ENCODE measurements at places on chromosomes 3 and 15.

GRCh38 chr15:52018244-52018643 lies 775 bp upstream of the MAPK6 start:
- DNase-seq = no peak

- peak; percentile 59 for DNase-seq
Observed at GRCh38 chr15:70589221-70589620, 174.1 kb downstream of the UACA start.

GRCh38 chr15:94524565-94524964 lies 293.2 kb downstream of the MCTP2 start:
- DNase-seq = no peak

GRCh38 chr3:133464573-133464972 lies 64.7 kb downstream of the BFSP2 start:
- no peak for DNase-seq

- DNase-seq = no peak
Observed at GRCh38 chr3:165462636-165463334, 266.6 kb upstream of the SLITRK3 start.

DNA sequence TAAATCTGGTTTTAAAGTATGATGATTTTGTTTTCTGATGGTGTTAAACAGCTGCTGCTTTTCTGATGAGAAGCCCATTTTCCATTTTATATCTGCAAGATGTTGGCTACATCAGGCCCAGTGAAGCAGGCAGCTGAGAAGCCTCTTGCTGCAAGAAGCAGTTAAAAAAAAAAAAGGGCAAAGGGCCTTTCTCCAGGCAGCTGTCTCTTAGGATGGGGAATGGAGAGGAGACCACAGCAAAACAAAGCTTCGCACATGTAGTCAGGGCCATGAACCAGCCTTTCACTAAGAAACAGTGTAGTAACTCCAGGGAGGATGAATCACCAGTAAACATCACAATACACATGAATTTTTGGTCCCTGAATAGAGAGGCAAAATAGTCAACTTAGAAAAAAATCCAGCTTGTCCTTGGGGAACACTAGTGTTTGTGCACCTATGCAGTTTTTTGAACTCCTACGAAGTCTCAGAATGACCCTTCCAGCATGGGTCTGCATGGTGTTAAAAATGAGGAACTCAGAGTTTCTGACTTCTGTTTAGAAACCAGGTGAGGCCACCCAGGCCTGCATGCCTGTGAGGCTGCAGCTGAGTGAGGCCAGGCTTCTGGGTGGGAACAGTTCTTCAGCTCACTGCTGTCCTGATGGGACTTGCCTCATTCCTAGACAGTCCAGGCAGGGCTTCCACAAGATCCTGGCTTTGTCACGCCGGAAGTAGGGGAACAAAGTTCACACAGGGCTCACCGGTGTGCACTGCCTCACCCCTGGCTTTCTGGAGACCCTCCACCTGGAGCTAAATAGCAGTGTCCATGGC lies 518.7 kb downstream of the MCTP2 start:
- DNase-seq = no peak

- no peak for DNase-seq
Observed at GRCh38 chr3:149120051-149120972, 9.1 kb upstream of the HPS3 start.

- no peak for DNase-seq
Observed at GRCh38 chr3:9862391-9863057, 17.5 kb downstream of the CIDEC start.

DNA sequence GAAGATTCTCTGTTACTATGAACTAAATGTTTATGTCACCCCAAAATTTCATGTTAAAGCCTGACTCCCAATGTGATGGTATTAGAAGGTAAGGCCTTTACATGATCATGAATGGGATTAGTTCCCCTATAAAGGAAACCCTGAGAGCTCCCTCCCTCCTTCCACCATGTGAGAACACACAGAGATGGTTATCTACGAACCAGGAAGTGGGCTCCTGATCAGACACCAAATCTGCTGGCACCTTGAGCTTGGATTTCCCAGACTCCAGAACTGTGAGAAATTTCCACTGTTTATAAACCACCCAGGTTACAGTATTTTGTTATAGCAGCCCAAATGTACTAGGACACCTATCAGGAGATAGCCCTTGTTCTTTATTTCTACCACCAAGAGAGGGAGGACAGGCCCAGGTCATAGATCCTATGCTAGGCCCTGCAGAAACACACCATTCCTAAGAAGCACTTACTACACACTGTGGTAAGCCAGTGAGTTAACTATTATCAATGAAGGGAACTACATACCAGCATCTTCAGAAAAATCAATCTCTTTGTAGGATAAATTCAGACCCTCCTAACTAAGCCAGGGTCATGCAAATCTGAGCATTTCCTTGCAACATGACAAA lies 59.0 kb downstream of the PRKAR2A start:
- DNase-seq = no peak

DNA sequence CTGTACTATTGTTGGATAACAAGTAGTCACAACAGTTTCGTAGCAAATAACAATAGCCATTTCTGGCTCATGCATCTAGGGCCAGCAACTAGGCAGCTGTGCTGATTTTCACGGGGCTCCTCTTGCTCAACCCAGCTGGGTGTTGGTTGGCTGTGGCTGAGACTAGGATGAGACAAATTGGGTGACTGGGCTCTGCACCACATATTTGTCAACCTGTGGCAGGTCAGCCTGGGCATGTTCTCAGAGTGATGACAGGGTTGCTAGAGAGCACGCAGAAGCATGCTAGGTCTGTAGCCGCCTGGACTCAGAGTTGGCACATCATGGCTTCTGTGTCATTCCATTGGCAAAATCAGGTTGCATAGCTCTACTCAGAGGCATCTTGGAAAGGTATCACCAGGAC lies 175.9 kb downstream of the OTOL1 start:
- DNase-seq = no peak

GRCh38 chr3:124467980-124468902 lies 262.0 kb upstream of the UMPS start:
- peak; percentile 72 for DNase-seq

DNA sequence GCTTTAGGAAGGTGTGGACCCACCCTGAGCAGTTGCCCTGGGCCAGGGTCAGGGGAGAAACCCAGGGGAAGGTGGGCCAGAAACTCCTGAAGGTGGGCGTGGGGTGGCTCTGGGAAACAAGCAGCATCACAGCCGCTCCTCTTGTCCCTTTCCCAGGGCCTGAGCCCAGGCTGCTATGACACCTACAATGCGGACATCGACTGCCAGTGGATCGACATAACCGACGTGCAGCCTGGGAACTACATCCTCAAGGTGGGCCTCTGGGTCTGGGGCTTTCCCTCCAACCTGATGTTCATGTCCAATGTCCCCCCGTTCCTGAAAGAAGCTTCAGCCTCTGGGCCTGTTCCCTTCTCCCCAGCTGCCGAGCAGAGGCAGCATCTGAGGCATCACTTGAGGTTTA lies 21.4 kb downstream of the LOXL1 start:
- no peak for DNase-seq

DNA sequence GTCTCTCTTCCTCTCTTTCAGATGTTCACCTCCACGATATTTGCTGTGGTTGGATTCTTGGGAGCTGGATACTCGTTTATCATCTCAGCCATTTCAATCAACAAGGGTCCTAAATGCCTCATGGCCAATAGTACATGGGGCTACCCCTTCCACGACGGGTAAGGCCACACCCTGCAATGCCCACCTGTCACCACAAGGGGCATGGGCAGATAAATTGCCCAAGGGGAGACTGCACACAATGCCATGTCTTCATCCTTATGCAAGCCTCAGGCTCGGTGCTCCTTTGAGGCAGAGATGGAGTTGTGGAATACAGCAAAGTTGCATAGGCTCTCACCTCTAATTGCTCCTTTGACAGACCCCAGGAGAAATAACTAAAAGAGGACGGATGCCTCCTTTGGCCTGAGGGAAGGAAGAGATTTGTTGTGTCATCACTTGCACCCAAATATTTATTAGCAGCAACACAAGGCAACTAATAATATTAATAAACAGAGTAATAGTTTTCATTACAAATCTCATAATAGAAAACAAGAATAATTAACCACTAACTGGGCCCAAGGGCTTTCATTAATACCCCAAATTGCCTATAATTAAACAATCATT lies 13.2 kb downstream of the TM4SF4 start:
- no peak for DNase-seq

DNA sequence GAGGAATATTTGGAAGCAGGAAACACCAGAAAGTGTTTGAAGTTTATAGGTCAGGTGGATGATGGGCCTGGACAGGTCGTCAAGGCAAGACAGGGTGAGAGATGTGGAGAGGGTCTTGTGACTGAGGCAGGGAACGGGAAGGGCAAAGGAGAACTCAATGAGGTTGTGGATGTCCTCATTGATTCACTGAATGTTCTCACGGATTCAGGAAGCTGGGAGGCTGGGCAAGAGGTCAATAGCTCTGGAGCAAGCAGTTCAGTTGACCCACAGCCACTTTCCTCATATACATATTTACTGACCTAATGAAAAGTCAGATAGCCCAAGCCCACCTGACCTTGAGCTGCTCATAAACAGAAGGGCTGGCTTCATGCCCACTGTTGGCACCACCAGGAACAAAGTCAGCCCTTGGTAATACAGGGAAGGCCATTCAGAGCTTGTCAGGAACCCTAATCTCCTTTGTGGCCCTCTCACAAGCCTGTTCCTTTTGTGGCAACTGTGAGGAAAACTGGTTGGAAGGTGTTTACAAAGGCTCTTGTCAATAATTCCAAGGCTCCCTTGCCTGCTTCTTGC lies 31.6 kb downstream of the ARRDC4 start:
- no peak for DNase-seq

DNA sequence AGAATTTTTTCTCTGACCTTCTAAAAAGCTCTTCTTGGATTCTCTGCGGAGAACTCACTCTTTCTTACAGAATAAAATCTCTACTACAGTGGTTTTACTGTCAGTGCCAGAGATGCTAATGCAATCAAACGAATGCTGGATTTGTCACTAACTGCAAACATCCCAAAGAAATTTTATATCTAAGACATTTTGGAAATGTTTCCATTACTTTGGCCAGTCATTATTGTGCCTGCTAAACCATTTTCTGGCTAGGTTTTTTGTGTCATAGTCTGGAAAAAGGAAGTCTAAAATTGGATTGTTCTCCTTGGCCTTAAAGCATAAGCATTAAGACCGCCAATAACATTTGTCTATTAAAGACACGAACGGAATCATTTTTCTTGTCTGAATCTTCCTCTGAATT lies 54.0 kb downstream of the PLOD2 start:
- no peak for DNase-seq

- no peak for DNase-seq
Observed at GRCh38 chr3:112908252-112908651, 61.6 kb upstream of the CD200R1L start.

- DNase-seq = no peak
Observed at GRCh38 chr15:54514601-54515000, 536.4 kb downstream of the UNC13C start.

- no peak for DNase-seq
Observed at GRCh38 chr15:95937128-95937528, 393.4 kb upstream of the NR2F2 start.

- DNase-seq = no peak
Observed at GRCh38 chr15:51888593-51889195, 59.2 kb downstream of the TMOD3 start.

- DNase-seq = no peak
Observed at GRCh38 chr3:43034200-43034599, 55.1 kb downstream of the GASK1A start.

DNA sequence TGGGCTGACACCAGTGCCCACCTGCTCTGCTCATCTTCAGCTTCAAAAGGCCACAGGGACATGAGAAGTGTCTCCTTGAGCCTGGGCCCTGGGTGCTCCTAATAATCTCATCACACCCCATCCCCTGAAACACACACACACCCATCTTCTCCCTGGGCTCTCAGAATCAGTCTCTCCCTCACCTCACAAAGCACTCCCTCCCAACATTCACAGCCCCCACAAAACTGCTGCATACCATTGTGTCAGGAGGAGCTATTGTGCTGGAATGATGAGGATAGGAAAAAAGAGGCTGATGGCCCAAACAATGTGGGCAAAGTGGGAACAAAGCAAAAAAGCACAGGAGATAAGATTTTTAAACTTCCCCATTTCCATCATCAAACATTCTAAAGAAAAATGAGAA lies 16.8 kb downstream of the FOXP1 start:
- DNase-seq = no peak

DNA sequence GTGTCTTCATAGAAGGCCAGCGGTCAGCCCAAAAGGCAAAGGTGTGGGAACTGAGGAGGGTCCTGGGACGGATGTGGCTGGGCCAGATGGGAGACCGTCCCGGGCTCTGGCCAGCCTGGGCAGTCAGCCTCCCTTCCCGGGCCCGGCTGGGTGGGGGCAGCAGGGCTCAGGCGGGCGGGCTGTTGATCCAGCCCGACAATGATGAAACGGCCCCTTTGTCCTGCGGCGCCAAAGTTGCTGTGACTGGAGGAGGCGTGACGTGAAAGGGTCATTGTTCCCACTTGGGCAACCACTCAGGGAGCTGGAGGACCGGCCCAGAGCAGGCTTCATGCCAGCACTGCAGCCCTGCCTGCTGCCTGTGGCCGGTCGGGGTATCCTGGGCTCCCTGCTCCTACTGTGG lies 16.5 kb downstream of the DUSP7 start:
- DNase-seq = no peak

DNA sequence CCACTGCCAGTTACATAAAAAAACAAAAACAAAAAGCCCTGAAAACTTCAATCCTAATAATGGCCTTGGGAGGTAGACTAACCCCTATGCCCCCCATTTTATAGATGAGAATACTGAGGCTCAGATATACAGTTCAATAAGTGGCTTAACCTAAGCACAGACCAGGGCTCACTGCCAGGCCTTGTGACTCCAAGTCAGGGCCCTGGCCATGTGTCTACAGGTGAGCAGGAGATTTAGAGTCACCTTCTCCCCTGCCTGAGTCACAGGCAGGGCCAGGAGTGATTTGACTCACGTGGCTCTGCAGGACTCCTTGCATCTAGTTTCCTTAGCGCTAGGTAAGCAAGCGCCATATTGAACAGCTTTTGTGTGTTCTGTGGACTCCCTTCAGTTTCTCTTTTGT lies 98.6 kb upstream of the ETV5 start:
- no peak for DNase-seq

GRCh38 chr3:158731938-158732855 lies at the start of gene RARRES1:
RARRES1 (minus strand) TSS chr3:158732457; CDS start chr3:158732415, 42 bp downstream.
- peak; percentile 85 for DNase-seq

GRCh38 chr3:37441689-37442088 lies 267.3 kb upstream of the LRRFIP2 start:
- no peak for DNase-seq

GRCh38 chr15:66025015-66025452 lies 155.7 kb downstream of the RAB11A start:
- DNase-seq = no peak

- no peak for DNase-seq
Observed at GRCh38 chr15:90271459-90272166, 6.1 kb downstream of the NGRN start.

- DNase-seq = no peak
Observed at GRCh38 chr3:146020969-146021368, 140.0 kb downstream of the PLOD2 start.

DNA sequence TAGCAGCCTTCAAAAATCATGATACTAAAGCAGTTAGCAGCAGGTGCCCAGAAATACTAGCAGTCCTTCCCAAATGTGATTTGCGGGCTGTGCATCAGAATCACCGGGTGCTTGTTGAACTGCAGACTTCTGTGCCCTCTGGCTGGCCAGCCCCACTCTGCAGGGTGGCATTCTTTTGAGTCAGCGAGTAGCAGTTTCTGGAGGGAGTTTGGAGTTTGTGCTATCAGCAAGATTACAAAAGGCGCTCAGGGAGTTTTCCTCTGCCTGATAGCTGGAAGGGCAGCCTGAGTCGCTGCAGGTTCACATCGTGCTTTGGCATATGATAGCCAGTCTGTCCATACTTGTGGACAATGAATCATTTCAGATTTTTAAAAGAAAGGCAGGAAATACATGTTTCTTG lies 57.6 kb downstream of the CLDN11 start:
- no peak for DNase-seq

- no peak for DNase-seq
Observed at GRCh38 chr3:127908202-127908601, 6.8 kb upstream of the KBTBD12 start.

All from left forelimb (tissue), 1 donor.